ENCODE measurements at places on chromosomes 3 and 15.
A peak's percentile ranks its signal among the peaks of the same experiment; 100 is the strongest.

GRCh38 chr3:30269751-30270445 is 336.5 kb upstream of the TGFBR2 start:
- H3K36me3 ChIP-seq: no peaks in the 10 kb centered on the region
- H3K27ac ChIP-seq: no peak overlapping the region
- DNase-seq: no peak
- no peak overlapping the region for H3K4me3 ChIP-seq
- H3K4me1 ChIP-seq: peaks cover 19% of the 10 kb centered on the region
- H3K27me3 ChIP-seq: no peaks in the 10 kb centered on the region

- peak overlapping the region; percentile 74 for H3K4me3 ChIP-seq
- no peaks in the 10 kb centered on the region for H3K27me3 ChIP-seq
- peaks cover 21% of the 10 kb centered on the region for H3K4me1 ChIP-seq
- H3K36me3 ChIP-seq: no peaks in the 10 kb centered on the region
Measured at GRCh38 chr3:107430996-107431245, 53.7 kb downstream of the CCDC54 start.

GRCh38 chr3:44870375-44871061 is 3.9 kb upstream of the TGM4 start:
- H3K4me3 ChIP-seq: no peak overlapping the region
- peaks cover 21% of the 10 kb centered on the region for H3K36me3 ChIP-seq
- no peak overlapping the region for H3K27ac ChIP-seq
- H3K4me1 ChIP-seq: no peaks in the 10 kb centered on the region
- no peaks in the 10 kb centered on the region for H3K27me3 ChIP-seq

GRCh38 chr3:164452707-164453106 is 625.6 kb downstream of the SI start:
- no peak overlapping the region for H3K4me3 ChIP-seq
- peaks cover 3% of the 10 kb centered on the region for H3K36me3 ChIP-seq
- DNase-seq: no peak
- no peak overlapping the region for H3K27ac ChIP-seq
- H3K27me3 ChIP-seq: no peaks in the 10 kb centered on the region

GRCh38 chr3:139353920-139354556 is 10.2 kb downstream of the MRPS22 start:
- H3K4me3 ChIP-seq: no peak overlapping the region
- no peak overlapping the region for H3K27ac ChIP-seq
- no peak for DNase-seq
- H3K27me3 ChIP-seq: no peaks in the 10 kb centered on the region
- H3K36me3 ChIP-seq: peaks cover 39% of the 10 kb centered on the region
- peaks cover 11% of the 10 kb centered on the region for H3K4me1 ChIP-seq

DNA sequence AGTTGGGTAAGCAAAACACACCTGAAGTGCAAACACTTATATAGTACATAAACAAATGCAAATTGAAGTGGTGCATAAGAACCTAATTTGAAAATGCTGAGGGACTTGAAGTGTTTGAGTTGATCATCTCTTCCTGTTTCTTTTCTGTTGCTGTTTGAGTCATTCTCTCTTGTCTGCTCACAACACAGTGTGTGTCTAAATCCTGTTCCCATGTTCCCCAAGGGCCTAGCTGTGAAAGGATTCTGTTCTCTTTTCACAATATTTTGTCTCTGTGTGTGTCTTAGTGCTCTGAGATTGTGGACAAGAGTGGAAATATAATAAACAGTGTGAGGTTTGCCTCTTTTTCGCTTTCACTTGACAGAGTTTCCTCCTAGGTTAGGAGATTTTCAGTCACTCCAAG is 6.1 kb downstream of the CD96 start:
- H3K27me3 ChIP-seq: no peaks in the 10 kb centered on the region
- H3K36me3 ChIP-seq: no peaks in the 10 kb centered on the region
- DNase-seq: no peak
- no peak overlapping the region for H3K4me3 ChIP-seq
- H3K27ac ChIP-seq: no peak overlapping the region
- peaks cover 7% of the 10 kb centered on the region for H3K4me1 ChIP-seq

GRCh38 chr15:98568382-98569017 is 79.8 kb upstream of the IGF1R start:
- peaks cover 10% of the 10 kb centered on the region for H3K27me3 ChIP-seq
- H3K36me3 ChIP-seq: no peaks in the 10 kb centered on the region
- no peak for DNase-seq
- no peak overlapping the region for H3K4me3 ChIP-seq

- no peak for DNase-seq
- H3K4me3 ChIP-seq: no peak overlapping the region
- no peak overlapping the region for H3K27ac ChIP-seq
- H3K27me3 ChIP-seq: no peaks in the 10 kb centered on the region
- peaks cover 18% of the 10 kb centered on the region for H3K36me3 ChIP-seq
Measured at GRCh38 chr15:67550522-67550921, 8.0 kb downstream of the MAP2K5 start.

- no peak overlapping the region for H3K4me3 ChIP-seq
- H3K27me3 ChIP-seq: peaks cover 30% of the 10 kb centered on the region
- H3K27ac ChIP-seq: no peak overlapping the region
- H3K36me3 ChIP-seq: no peaks in the 10 kb centered on the region
Measured at GRCh38 chr3:10726787-10727186, 89.2 kb upstream of the SLC6A11 start.

GRCh38 chr15:36186376-36186775 is 393.1 kb upstream of the CDIN1 start:
- no peaks in the 10 kb centered on the region for H3K27me3 ChIP-seq
- no peak overlapping the region for H3K27ac ChIP-seq
- DNase-seq: no peak
- H3K4me3 ChIP-seq: no peak overlapping the region
- peaks cover 13% of the 10 kb centered on the region for H3K4me1 ChIP-seq
- H3K36me3 ChIP-seq: peaks cover 1% of the 10 kb centered on the region

DNA sequence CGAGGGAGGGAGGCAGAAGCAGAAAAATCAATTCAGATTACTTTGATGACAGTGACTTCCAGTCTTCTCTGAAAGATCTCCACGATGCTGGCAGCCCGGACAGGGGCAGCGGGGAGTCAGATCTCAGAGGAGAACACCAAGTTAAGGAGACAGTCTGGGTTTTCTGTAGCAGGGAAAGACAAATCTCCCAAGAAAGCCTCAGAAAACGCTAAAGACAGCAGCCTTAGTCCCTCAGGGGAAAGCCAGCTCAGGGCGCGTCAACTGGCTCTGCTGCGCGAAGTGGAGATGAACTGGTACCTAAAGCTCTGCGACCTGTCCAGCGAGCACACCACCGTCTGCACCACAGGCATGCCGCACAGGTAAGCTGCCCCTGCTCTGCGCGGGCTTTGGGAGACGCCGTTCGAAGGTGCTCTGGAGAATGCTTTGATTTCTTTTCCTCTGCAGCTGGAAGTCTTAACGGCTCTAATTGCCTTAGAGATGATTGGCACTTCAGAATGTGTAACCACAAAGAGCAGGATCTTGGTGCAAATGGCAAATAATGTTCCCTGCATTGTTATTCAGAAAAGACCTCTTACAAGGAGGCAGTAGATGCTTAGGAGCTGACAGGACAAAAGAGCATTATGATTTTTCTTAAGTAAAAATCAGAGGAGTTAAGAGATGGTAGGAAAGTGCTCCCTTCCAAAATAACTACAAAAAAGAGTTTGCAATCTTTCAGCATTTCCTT is at the start of gene KCNAB1:
TSS of gene KCNAB1 (plus strand) at position 51 of the 724 bp plus-strand sequence.
- H3K27me3 ChIP-seq: peaks cover 30% of the 10 kb centered on the region
- no peaks in the 10 kb centered on the region for H3K36me3 ChIP-seq
- H3K4me3 ChIP-seq: no peak within 1 kb of the TSS
- H3K27ac ChIP-seq: no peak within 1 kb of the TSS
